Osteoblast (primary cell): ENCODE measurements at places on chromosomes 6 and 20. TPM values are rescaled to one million over a fixed set of nuclear protein-coding genes. Genes with fewer than 3 reads are reported as not detected.

DNA sequence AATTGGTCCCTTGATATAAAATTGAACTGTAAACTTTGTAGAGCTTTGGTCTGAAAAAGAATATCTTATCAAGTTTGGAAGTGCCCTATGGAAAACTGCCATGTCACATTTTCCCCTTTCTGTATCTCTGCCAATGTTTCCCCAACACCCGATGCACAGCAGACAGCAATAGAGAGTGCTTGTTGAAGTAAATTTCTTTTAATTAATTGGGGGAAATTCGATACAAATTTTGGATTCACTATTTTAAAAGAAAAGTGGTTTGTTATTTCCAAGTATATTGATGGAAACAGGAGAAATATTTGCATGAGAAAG is 208.1 kb downstream of the OGFRL1 start:
- DNase-seq, result no peak

Gene CYP39A1
- 4.1 and 4.3 TPM in 2 replicates for total RNA-seq

GRCh38 chr20:61115364-61116065 is 136.5 kb upstream of the CDH4 start:
- no peak for DNase-seq

- DNase-seq, result peak; percentile 45
Measured at GRCh38 chr20:2986466-2986865, 57.0 kb upstream of the GNRH2 start.

DNA sequence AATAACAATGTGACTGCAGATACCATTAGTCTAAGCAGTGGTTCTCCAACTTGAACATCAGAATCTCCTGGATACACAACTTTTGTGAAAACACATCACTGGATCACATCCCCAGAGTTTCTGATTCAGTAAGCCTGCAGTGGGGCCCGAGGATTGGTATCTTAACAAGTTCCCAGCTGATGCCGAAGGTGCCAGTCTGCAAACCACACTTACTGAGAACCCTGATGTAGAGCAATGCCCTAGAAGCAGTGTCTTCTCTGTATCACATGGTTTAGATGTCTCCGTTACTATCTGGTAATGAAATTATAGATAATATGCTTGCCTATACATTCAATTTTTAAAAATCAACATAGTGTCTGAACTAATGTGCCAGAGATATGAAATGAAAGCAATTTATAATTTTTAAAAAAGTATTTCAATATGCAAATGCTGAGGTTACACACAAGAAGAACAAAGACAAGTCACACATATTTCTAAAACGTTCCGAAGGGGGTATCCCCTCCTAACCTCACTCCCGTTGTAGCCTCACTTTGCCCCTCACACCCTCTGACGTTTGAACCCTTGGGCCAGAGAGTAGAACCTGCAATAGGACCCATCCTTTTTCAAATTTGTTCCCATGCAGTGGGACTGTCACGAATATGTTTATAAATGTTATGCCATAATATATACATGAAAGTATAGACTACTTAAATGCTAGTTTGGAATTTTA is 115.4 kb upstream of the SAMD5 start:
- DNase-seq, result no peak

DNA sequence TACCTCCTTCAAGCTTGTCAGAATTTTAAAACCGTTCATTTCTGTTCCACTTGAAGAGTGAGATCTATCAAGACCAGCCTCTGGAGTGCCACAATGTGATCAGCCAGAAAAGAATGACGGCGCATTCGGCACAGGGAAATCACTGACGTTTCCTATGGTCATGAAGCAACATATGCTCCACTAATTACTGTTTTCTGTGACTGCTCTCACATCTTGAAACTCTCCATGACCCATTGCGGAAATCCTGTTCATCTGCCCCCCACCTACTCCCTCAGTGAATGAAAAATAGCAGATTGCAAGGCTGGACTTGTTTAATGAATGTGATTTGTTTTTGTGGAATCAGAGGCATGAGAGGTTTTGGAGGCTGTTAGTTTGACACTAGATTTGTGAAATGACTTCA is 53.2 kb downstream of the SAMD5 start:
- no peak for DNase-seq

Gene GINS1
- total RNA-seq, result 2.2 and 2.4 TPM in 2 replicates

Gene SYS1
- total RNA-seq, result 26.5 and 31.8 TPM in 2 replicates

Gene RAMACL
- total RNA-seq, result 3.3 and 4.1 TPM in 2 replicates

DNA sequence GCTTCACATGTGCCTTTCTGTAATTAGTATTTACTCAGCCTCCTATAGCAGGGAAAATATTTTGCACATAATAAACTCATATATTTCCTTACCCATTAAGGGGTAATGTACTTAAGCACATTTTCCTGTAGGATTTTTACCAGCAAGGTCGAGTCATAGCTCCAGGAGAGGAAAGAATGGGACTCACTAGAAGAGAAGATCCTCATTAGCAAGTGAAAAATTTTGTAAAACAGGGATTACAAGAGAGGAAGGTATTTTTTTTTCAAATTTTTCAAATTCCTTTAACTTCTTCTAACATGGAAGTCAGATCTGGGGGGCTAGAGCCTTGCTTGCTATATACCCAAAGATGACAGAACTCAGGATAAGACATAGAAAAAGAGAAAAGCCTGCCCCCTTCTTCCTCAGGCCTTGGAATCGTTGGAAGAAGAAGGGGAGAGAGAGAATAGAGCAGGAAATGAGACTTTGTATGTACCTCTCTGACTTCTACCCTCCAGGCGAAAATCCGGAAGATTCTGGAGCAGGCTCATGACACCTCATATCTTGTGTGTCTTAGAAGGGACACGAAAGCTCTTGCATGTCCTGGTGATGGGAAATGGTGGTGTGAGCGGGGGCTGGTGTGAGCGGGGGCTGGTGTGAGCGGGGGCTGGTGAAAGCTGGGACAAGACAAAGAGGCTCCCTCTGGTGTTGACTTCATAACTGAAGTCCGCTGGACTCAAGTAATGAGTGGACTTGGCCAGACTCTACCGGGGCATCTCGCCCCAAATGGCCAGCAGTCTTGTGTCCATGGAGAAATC is 256.9 kb upstream of the PLCB4 start:
- DNase-seq, result no peak

Gene MOCS1
- total RNA-seq, result 25.3 and 28.3 TPM in 2 replicates

Gene PFDN4
- 93.0 and 95.2 TPM in 2 replicates for total RNA-seq

- DNase-seq, result no peak
Measured at GRCh38 chr6:74901576-74901975, 304.3 kb downstream of the COL12A1 start.

Gene NTSR1
- total RNA-seq, result not detected in 2 replicates

DNA sequence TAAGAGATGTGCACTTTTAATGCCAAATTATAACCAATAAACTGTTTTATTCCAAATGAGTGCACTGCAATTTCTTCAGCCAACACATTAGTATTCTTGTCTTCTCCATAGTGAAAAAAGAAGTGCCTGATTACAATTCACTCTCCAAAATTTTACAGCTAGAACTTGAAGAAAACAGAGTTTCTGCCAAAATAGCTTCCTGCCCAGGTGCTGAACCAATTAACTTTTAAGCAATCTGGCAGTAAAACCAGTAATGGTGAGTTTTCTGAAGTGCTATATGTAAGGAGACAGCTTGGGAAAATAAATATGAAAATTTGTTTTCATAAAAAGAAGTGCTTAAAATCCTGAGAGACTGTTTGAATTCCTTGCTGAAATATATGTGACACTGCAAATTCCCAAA is 266.0 kb upstream of the NT5E start:
- DNase-seq, result no peak

DNA sequence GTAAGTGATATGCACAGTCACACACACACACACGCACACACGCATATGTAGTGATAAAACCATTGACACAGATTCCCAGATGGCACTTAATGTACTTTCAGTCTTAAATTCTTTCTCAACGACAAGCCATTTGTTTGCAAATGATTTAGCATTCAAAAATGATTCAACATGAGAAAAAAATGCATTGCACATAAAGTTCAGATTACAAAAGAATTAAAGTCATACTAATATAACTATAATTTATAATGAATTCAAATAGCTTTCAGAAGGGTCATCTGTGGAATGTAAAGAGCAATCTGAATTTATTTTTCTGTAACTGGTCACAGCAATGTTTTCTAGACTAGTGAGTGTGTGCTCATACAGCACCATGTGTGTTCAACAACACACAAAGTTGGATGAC is 521.6 kb upstream of the ZNF337 start:
- peak; percentile 27 for DNase-seq

GRCh38 chr20:23622839-23623343 is 14.9 kb downstream of the CST3 start:
- peak; percentile 94 for DNase-seq

Gene OPRM1
- not detected in 2 replicates for total RNA-seq

DNA sequence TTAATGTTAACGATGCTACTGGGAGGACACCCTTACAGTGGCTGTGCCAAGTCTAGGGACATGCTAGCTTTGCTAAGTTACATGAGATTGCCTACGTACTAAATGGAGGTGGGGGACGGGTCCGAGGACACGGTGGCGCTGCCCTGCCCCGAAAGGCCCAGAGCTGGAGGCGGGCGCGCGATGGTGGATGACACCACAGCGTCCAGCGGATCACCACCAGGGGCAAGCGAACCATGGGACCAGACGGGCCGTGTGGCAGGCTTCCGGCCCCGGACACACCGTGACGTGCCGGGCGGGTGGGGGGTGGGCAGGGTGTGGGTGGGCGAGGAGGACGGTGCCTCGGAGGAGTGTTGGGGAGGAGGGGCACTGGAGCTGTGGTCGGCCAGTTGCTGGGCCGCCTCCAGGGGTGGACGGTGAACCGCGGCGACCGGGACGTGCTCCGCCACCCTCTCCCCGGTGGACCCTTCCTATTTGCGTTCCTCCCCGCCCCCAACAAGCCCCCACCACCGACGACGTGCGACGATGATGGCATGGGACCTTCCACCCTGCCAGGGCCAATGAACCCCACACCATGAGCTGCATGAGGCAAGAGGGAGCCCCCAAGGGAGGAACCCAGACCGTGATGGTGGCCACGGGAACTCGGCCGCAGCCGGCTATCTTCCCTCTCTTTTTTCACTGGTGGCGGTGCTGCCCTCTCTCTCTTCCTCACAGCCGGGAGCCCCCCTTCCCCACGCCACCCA is 773.3 kb upstream of the DEFB115 start:
- DNase-seq, result peak; percentile 29

DNA sequence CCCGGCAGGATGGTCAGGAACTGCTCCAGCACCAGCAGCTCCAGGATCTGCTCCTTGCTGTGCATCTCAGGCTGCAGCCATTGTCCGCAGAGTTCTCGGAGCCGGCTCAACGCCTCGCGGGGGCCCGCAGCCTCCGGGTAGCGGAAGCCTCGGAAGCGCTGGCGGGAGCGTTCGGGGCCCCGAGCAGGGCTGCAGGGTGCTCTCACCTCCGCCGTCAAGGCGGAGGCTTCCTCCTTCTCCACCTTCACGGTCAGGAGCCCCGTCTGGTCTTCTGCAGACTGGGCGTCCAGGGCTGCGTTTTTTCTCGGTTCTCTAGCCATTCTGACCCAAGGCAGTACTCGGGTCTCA is 434 bp downstream of the ZKSCAN4 start:
- no peak for DNase-seq

Gene PPP1R18
- 62.6 and 63.9 TPM in 2 replicates for total RNA-seq

Gene THEMIS
- total RNA-seq, result under 0.01 TPM in 2 replicates

- no peak for DNase-seq
Measured at GRCh38 chr6:25042036-25042521, 106.3 kb upstream of the RIPOR2 start.

GRCh38 chr20:35518955-35519354 is 10.5 kb downstream of the C20orf173 start:
- DNase-seq, result no peak

Gene ADTRP
- total RNA-seq, result 0.72 and 1.2 TPM in 2 replicates

Gene RPS10
- total RNA-seq, result 1,993 and 2,228 TPM in 2 replicates

GRCh38 chr6:52201493-52201892 is 15.3 kb downstream of the IL17A start:
- no peak for DNase-seq

DNA sequence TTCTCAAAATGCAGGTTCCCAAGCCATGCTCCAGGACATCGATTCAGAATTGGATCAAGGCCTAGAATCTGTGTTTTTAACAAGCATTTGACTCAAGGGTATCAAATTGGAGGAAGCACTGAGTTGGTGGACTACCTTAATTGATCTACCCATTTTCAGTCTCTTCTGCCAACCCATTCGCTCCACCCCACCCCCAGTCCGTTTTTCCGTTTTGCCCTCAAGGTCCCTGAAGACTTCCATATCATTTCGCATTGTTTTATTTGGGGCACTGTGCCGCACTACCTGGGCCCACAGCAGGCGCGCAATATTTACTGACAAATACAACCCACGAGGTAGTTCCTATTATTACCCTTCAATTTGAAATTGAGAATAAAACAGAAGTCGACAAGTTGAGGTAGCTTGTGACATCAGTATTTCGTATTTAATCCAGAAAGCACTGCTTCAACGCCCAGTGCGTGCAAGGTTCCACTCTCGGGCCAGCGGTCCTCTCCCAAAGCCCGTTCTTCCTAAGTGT is 557 bp upstream of the DHX35 start:
- DNase-seq, result no peak

- no peak for DNase-seq
Measured at GRCh38 chr6:50699051-50699775, 14.1 kb upstream of the TFAP2D start.

- no peak for DNase-seq
Measured at GRCh38 chr20:46559001-46559400, 8.5 kb upstream of the OCSTAMP start.
